ENCODE measurements at places on chromosomes 11 and 22.

DNA sequence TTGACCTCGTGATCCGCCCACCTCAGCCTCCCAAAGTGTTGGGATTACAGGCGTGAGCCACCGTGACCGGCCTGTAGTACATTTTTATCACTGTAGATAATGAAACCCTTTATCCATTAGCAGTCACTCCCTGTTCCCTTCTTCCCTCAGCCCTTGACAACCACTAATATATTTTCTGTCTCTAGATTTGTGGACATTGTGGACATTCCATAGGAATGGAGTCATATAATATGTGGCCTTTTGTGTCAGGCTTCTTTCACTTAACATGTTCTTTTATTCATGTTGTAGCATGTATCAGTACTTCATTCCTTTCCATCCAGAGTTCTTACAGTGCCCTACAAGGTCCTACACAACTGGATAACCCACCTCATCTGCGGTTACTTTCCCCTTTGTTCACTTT, 30.5 kb downstream of the RRM1 start:
- no peak for DNase-seq

DNA sequence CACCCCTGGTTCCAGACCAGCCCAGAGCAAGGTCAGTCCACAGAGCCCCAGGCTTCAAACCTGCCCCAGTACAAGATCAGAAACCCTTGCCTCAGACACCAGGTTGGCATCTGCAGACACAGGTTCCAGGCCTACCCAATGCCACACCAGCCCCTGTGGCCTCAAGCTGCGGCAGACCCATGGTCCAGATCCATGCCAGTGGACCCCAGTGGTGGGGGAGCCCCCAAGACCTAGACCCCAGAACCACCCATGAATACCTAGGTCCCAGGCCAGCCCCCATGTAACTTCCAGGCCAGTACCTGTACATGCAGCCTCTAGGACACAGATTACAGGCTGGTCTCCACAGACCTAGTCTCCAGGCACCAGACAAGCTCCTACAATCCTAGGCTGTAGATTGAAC, 1019.3 kb downstream of the JRKL start:
- no peak for DNase-seq

- no peak for DNase-seq
Observed at GRCh38 chr11:44978274-44978960, 27.7 kb upstream of the TP53I11 start.

GRCh38 chr11:60750911-60751310, 5.8 kb upstream of the MS4A15 start:
- no peak for DNase-seq

DNA sequence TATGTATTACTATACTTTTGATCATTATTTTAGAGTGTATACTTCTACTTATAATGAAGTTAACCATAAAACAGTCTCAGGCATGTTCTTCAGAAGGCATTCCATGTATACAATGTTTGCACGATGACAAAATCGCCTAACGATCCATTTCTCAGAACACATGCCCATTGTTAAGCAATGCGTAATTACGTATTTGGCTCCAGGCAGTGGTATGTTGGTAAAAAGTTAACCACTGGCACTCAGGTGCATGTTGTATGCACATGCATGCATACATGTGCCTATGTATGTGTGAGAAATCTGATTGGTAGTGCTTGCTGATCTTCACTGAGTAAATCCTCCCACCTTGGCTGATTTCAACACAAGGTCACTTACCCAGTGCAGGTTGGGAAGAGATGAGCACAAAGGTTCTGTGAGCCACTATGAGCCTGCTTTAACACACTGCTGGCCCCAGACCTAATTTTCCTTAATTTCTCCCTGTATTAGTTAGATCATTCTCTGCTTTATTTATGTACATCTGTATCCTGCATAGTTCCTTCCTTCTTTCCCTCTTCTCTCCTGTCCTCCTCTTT, 164.6 kb downstream of the ARHGAP42 start:
- DNase-seq, result no peak

GRCh38 chr22:49749885-49750510, 77.7 kb downstream of the BRD1 start:
- no peak for DNase-seq

DNA sequence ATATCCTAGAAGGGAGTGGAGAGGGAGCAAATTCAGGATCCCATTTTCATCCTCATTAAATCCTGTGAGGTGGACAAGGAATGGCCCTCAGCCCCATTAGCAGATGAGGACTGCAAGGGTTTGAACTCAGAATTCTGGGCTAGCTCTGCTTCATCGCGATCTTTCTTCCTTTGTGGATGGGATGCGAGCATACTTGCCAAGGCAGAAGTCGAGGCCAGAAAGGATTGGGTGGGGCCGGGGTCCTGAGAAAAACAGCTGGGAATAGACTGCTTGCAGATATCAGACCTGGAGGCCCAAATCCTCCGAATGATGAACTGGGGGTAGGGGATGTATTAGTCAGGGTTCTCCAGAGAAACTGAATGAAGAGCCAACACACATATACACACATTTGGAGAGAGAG, 179.0 kb downstream of the CHST1 start:
- DNase-seq, result no peak

DNA sequence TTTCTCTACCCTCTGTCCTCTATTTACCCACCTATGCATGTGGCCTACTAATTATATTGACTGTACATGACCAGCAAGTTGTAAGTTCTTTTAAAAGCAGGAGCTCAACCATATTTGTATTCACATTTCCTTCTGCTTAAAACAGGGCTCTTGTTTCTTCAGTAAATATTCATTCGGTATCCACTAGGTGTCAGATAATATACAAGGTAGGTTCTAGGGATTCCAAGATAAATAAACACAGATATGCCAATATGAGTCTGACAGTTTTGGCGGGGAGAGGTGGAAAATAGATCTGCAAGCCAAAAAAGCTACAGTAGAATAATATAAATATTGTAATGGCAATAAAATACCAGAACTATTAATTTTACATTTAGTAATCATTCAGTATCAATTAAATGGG, 15.3 kb upstream of the RAB30 start:
- DNase-seq, result no peak

GRCh38 chr11:116697011-116697410, 75.8 kb downstream of the BUD13 start:
- no peak for DNase-seq

GRCh38 chr11:120139316-120140069, 1.6 kb upstream of the TRIM29 start:
- no peak for DNase-seq

DNA sequence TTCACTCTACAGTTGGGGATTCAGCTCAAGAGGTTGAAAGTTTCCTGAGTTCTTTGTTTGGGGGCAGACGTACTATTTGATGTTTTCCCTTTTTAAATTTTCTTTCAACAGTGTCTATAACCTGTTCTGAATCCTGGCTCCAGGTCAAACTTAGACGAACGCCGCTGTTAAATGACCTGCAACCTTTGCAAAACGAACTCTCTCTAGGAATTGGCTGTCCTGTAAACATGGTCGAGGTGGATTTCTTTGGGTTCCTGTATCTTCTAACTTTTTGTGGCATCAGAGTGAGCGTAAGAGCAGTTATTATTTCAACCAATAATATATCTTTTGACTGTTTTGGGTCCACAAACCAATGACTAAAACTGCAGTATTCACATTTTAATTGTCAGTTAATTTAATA, 1.6 kb downstream of the OOSP4A start:
- DNase-seq, result no peak

Measured in T-helper 1 cell (primary cell).